ENCODE measurements at places on chromosomes 1 and 21.
A peak's percentile ranks its signal among the peaks of the same experiment; 100 is the strongest.

- DNase-seq, result no peak
These were observed 46.1 kb upstream of the FMO2 start for GRCh38 chr1:171138980-171139379.

DNA sequence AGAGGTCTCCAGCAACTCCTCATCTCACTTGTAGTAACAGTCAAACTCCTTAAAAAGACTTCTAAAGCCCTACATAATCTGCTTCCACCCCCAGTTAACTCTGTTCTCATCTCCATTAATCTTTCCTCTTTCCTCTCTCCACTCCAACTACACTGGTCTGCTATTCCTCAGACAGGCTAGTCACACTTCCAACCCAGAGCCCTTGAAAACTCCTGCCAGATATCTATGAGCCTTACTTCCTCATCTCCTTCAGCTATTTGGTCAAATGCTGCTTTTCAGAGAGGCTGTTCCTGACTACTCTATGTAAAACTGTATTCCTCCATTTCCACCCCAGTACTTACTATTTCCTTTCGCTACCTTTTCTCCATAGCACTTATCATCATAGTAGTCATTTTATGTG, 24.4 kb downstream of the PCP4L1 start:
- no peak for DNase-seq

DNA sequence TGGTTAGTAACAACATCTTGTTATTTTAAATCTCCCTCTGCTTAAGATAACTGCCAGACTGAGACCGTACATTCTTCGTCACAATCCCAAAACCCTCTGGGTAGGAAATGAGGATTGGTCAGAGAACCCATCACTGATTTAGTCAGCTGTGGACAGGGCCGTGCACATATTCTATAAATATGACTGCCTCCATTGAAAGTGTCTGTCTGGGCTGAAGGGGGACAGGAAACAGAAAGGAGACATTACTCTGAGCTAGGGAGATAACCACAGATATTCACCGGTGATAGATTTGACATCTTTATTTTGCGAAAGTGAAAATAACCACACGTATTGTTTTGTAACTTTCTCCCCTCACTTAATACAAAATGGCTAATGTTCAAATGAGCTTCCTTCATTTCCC, 36.9 kb upstream of the ST6GALNAC5 start:
- no peak for DNase-seq

- DNase-seq, result no peak
These were observed 1.7 kb upstream of the NEGR1 start for GRCh38 chr1:72284084-72284347.

DNA sequence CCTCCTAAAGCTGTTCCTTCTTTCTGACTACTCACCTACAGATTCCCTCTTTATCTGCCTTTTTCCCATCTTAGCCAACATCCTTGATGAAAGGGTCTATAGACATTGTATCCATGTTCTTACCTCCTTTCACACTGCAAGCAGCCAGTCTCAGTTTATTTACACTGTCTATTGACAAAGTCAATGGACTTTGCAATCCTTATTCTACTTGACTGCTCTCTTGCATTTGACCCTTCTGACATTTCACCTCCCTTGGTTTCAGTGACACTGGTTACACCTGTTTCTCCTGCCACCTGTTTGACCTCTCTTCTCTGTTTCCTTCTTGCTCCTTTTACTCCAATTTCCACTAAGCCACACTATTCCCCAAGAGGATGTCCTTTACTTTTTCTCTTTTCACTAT, 224.0 kb upstream of the SNX7 start:
- DNase-seq, result no peak

GRCh38 chr1:12279728-12280464, 50.1 kb downstream of the VPS13D start:
- DNase-seq, result no peak

DNA sequence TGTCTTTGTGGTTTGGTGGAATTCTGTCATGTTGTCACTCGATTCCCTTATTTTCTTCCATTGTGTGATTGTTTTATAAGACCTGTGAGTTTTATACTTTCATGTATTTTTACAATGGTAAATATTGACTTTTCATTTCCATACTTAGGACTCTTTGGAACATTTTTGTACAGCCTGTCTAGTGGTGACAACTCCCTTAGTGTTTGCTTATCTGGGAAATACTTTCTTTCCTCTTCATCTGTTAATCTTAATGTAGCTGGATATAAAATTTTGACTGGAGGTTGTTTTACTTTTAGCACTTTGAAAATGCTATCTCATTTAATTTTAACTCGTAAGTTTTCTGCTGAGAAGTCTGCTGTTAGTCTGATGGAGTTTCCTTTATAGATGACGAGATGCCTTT, 310.5 kb downstream of the NUF2 start:
- DNase-seq, result no peak

DNA sequence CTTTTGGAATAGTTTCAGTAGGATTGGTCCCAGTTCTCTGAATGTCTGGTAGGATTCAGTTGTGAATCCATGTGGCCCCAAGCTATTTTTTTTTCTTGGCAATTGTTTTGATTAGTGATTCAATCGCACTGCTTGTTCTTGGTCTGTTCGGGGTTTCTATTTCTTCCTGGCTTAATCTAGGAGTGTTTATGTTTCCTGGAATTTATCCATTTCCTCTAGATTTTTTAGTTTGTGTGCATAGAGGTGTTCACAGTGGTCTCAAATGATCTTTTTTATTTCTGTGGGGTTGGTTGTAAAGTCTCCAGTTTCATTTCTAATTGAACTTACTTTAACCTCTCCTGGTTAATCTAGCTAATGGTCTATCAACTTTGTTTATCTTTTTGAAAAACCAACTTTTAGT, 117.6 kb downstream of the NME7 start:
- DNase-seq, result no peak

DNA sequence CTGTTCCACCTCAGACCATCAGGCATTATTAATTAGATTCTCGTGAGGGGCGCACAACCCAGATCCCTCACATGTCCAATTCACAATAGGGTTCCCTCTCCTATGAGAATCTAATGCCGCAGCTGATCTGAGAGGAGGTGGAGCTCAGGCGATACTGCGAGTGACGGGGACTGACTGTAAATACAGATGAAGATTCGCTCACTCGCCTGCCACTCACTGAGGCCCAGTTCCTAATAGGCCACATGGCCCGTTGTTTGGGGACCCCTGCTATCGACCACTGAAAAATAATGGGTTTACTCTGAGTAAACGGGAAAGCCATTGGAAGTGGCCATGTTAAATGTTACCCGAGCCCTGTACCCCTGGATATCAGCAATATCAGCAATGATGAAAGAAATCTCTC, 65.9 kb downstream of the GRIK1 start:
- no peak for DNase-seq

DNA sequence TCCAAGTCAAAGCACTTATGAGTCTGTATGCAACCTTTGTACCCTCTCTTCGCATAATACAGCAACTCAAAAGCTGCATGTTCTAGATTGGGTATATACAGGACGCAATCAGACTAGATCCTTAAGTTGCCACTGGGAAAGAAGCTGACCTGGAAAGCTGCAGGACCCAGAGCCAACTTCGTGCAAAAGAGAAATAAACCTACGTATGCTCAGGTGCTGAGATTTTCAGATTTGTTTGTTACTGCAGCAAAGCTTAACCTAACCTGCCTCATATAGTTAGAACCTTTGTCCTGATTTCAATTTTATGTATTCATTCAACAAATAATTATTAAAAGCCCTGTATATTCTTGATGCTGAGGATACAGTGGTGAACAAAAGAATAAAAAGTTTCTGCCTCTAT, 139.7 kb downstream of the SLC30A10 start:
- no peak for DNase-seq

DNA sequence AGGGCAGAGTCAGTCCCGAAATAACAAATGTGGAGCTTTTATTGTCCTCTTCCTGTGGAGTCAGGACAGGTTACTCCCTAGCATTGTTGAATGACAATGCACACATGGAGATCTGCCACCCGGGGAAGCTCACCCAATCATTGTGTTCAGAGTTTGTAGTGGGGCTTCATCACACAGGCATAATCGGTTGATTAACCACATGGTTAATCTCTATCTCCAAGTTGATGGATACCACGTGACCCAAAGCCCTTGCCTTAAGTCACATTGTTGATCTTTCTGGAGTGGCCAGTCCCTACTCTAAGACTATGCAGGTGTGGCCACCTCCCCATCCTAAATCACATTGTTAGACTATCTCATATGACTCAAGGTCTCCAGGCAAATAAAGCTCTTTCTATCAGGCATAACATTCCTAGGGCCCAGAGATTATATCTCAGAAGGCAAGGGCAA, 2.6 kb upstream of the C1orf141 start:
- no peak for DNase-seq

DNA sequence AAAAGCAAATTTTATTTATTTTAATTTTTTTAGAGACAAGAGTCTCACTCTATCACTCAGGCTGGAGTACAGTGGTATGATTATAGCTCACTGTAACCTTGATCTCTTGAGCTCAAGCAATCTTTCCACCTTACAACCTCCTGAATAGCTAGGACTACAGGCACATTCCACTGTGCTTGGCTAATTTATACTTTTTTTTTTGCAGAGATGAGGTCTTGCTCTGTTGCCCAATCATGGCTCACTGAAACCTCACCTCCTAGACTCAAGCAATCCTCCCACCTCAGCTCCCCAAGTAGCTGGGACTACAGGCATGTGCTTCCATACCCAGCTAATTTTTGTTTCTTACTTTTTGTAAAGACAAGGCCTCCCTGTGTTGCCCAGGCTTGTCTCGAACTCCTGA, 49.5 kb downstream of the DR1 start:
- no peak for DNase-seq

- no peak for DNase-seq
These were observed 42.0 kb upstream of the RGS2 start for GRCh38 chr1:192766876-192767275.

DNA sequence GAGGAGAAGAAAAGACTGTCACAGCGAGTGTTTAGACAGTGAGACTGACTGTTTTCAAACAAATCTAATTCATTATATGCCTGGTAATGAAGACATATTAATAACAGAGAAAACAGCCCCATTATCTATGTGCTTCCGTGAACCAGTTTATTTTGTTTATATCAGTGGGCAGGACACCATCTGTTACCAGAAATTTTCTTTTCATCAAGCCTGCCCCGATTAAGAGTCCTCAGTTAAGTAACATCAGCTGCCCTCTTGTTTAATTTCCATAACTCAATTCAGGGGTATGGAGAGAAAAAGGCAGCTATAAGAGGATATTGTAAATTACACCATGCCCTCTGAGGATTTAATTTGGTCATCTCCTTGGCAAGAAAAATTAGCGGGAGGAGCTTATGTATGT, 94.0 kb downstream of the TMEM200B start:
- DNase-seq, result no peak

GRCh38 chr1:222161676-222162075, 386.2 kb downstream of the HHIPL2 start:
- no peak for DNase-seq

GRCh38 chr1:6996371-6996770, 211.1 kb downstream of the CAMTA1 start:
- DNase-seq, result no peak

- DNase-seq, result peak; percentile 25
These were observed 349.4 kb downstream of the DUSP10 start for GRCh38 chr1:221392453-221392852.

- DNase-seq, result no peak
These were observed 20.9 kb downstream of the PDXK start for GRCh38 chr21:43739621-43740435.

- DNase-seq, result no peak
These were observed 78.6 kb upstream of the PBX1 start for GRCh38 chr1:164480285-164480907.

GRCh38 chr1:177211231-177211630, 40.5 kb downstream of the BRINP2 start:
- no peak for DNase-seq

DNA sequence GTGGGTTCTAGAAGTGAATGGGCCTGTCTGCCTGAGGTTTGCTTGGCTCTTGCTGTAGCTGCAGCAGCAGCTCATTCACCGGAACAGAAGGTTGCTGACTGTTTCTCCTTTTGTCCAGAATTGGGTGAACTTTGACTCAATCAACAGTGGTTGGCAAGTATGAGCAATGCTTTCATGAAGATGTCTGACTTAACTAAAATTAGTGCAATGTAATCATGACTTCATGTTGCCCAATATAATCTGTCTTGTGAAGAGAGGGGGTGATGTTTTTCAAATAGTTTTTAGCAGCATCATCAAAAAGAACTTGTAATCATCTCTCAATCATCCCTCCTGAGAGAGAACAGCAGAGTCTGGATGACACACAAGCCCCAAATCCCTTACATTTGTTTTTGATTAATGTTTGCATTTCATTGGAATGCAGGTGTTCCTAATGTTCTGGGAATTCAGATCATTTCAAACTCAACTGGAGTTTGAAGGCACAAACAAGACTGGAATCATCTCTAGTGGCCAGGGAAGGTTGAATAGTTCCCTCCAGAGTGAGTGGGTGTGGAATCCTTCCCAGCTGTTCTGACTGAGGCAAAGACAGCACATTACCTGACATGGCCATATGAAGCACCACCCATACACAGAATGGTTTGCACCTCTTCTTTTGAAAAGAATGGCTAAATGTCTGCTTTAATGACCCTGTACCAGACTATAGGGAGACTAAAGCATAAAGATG, 82.9 kb downstream of the HLX start:
- peak; percentile 60 for DNase-seq

GRCh38 chr1:27575840-27576331, 28.1 kb downstream of the AHDC1 start:
- DNase-seq, result no peak

DNA sequence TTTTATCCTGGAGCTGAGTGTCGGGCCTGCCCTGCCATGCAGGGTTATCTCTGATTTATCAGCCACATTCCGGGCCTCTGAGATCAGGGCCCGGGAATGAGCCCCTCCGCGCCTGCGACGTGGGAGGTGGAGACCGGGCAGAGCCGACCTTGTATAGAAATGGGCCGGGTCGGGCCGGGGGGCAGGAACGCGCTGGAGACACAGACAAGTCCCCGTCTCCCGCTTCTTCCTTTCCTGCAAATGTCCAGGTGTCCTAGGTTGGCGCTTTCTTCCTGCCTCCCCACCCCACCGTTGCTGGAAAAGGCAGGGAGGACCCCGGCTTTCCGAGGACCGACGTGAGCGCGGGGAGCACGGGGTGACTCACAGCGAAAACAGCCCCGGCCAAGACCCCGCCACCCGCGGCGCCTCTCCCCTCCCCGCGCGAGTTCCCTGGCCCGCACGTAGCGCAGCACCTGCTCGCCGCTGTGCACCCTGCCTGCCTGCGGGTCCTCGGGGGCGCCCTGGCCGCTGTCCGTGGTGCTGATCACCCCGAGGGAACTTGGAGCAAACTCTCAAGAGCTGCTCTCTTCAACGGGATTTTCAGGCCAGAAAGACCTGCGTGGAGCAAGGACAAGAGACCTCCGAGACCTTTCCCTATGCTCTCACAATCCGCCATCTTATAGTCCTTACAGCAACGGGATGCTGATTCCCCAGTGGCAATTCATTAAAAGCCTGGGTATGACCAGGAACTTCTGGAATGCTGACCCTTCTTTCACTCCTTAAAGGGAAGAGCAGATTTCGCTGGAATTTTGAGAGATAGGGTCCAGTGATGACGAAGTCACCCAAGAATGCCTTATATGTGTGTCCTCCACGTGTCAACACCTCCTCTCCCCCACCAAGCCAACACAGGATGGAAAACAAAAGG, 475 bp upstream of the NPPB start:
- no peak for DNase-seq

GRCh38 chr1:14826172-14826636, 227.7 kb downstream of the KAZN start:
- peak; percentile 46 for DNase-seq
